ENCODE measurements at places on chromosomes 2 and 18.

DNA sequence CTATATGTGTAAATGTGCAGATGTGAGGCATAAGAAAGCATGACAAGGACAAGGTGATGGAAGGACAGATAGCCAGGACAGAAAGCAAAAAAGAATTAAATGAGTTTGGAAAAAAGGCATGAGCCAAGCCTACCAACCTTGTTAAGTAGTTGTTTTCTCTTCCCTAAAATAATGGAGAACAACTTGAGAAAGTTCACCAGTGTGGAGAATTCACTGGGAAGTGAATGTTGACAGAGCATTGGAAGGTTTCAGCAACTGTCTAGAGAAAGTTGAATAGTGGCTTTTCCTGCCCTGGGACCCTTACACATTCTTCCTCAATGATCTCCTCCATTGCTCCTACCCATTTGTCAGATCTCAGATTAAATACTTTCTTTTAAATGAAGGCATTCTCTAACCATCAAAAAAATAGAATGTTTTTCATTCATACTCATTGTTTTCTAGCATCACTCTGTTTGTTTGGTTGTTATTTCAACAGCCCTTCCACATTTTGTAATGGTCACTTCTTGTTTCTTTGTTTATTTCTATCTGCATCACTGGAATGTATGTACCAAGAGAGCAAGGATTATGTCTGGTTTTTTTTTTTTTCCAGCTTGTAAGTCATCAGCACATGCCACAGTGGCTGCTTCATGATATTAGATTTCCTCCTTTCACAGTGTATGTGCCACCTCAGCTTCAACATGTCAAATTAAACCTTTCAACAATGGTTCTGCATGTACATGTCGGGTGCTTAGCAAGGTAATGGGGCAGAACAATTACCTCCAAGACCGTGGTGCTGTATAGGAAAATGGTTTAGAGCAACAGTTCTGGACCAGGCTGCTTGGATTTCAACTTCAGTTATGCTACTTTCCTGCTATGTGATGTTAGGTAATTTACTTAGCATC, 586.0 kb upstream of the VRK2 start:
- no peak for DNase-seq

GRCh38 chr2:12539776-12540562, 176.8 kb upstream of the TRIB2 start:
- DNase-seq = no peak

GRCh38 chr2:109372614-109373013, 241.2 kb downstream of the SEPTIN10 start:
- DNase-seq = no peak

DNA sequence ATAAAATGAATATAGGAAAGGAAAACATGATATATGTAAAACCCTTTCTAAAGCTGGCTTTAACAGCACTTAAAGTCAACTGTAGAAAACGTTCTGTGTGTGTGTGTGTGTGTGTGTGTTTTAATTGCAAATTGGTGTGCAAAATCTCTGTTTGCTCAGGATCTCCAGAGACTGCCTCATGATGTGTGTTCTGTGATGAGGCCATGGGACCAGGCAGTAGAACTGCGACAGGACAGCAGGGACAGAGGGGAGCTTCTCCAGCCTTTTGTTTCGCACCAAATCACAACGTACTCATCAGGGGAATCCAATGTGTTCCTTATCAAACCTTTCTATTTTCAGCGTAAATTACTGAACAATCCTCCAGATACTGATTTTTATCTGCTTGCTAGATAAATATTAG, 66.7 kb downstream of the NXPH2 start:
- no peak for DNase-seq

- DNase-seq = peak; percentile 80
Observed at GRCh38 chr2:152646775-152647174, 70.5 kb downstream of the PRPF40A start.

DNA sequence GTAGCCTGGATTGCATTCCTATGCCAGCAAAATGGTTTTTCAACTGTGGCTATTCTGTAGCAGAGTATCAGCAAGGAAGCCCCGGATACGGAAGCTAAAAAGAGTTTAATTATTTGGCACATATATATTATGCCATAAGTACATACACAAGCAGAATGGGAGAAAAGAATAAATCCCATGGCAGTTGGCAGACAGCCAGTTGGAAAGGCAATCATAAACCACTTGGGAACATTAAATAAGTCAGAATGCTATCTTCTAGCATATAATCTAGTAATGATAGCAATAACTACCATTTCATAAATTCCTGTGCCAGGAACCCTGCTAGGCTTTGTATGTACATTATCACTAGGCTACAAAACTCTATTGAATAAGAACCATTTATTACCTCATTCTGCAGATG, 26.0 kb downstream of the GALNT5 start:
- DNase-seq = no peak
